ENCODE measurements at places on chromosomes 2 and 18.

GRCh38 chr18:49168281-49168985 lies 217.7 kb upstream of the SMAD7 start:
- no peak for DNase-seq

DNA sequence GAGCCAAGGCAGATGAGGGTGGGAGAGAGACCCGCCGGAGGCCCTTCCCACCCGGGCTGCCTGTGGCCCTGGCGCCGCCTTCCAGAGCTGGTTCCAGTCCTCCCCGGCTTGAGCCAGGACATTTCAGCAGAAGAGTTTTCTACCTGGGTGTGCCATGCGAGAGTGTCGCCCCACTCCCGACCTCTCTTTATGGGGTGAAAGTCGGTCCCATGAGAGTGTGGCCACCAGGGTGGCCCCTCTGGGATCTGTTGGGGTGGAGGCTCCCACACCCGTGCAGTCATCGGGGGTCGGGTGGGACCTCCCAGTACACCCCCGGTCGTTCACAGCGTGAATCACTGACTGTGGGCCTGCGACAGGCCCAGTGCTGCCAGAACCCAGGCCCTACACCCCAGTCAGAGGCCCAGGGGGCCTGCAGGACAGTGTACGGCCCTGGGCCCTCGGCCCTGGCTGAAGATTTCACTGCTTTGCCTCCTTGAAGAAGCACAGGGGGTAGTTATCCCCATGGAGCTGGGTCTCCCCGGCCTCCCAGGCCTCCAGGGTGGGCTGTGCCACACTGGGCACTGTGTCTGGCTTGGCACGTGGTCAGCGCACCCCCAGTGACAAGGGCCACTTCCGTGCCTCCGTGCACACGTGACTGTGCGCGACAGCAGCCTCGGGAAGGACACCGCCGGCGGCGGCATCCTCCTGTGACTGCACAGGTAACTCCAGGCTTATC lies 5.9 kb downstream of the NFATC1 start:
- peak; percentile 14 for DNase-seq

GRCh38 chr18:79982736-79983135 lies 5.6 kb downstream of the TXNL4A start:
- no peak for DNase-seq

DNA sequence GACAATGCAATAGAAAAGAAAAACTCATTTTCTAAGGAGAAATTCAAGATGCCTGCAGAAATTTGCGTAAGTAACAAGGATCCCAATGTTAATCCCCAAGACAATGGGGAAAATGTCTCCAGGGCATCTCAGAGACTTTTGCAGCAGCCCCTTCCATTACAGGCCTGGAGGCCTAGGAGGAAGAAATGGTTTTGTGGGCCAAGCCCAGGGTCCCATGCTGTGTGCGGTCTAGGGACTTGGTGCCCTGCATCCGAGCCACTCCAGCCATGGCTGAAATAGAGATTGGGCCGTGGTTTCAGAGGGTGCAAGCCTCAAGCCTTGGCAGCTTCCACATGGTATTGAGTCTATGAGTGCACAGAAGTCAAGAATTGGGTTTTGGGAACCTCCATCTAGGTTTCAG lies 103.9 kb upstream of the ACVR1 start:
- no peak for DNase-seq

- no peak for DNase-seq
Observed at GRCh38 chr2:151819920-151820319, 8.3 kb downstream of the ARL5A start.

DNA sequence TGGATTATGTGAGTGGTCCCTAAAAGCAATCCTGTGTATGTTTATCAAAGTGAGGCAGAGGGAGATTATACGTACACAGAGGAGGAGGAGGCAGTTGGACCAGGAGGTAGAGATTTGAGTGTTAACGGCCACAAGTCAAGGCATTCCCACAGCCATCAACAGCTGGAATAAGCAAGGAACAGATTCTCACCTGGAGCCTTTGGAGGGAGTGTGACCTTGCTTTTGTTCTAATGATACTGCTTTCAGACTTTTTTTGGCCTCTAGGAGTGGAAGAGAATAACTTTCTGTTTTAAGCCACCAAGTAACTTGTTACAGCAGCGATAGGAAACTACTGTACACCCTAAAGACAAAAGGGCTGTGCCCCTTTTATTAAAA lies 18.1 kb downstream of the LCLAT1 start:
- no peak for DNase-seq

GRCh38 chr2:54551123-54551756 lies 95.1 kb downstream of the SPTBN1 start:
- DNase-seq: no peak

DNA sequence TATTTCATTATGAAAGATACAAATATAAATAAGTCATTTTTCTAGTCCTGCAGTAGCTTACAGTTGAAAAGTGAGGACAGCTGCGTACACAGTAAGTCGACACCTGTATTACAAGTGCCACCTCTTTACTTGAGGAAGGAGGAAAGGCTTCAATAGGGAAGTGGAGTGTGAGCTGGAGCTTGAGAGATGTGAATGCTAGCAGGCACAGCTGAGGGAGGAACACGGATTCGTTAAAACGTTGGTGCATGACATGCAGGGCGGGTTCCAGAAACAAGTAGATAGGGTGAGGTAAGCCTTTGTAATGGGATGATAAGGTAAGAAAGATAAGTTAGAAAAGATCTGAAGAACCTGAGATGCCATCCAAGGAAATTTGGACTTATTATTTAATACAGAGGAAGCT lies 98.1 kb upstream of the CSRNP3 start:
- no peak for DNase-seq

GRCh38 chr18:48676756-48677368 lies 138.0 kb downstream of the CTIF start:
- DNase-seq: peak; percentile 89

DNA sequence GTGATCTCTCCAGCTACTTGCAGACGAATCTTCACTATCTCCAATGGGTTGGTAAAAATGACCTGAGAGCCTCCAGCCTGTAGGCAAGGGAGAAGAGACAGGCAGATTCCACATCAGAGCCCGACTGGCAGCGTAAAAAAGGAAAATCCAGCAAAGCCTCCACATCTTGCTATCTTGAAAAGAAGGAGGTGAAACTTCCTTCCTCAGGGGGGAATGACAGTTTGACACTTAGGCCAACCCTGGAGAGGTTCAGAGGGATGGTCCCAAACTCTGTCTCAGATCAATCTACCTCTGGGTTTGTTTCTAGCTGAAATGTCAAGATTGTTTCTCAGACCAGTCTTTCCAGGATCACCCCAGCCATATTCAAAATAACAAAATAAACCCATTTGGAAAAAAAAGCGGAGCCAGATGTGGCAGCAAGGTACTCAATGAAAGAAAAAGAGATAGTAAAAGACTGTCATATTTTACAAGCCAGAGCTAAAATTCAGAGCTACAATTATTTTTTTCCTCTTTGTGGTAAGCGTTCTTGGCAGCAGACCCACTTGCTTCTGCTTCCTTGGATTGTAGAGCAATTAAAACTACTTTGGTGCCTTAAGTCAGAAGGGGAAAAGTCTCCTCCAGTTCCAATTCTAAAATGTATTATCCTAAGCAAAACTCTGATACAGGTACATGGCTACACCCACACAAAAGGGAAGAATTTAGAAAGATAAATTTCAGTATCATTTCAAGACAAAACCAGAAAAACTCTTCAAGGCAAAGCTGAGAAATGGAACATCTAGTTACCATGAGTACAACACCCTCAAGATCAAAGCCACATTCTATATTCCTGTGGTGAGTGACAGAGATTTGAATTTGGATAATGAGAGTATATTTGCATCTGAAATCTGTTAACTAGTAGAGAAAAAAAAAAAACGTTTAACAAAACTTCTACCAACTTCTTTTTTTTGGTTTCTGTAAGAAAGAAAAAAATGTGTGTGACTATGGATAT lies 100.1 kb downstream of the SLC25A12 start:
- no peak for DNase-seq

DNA sequence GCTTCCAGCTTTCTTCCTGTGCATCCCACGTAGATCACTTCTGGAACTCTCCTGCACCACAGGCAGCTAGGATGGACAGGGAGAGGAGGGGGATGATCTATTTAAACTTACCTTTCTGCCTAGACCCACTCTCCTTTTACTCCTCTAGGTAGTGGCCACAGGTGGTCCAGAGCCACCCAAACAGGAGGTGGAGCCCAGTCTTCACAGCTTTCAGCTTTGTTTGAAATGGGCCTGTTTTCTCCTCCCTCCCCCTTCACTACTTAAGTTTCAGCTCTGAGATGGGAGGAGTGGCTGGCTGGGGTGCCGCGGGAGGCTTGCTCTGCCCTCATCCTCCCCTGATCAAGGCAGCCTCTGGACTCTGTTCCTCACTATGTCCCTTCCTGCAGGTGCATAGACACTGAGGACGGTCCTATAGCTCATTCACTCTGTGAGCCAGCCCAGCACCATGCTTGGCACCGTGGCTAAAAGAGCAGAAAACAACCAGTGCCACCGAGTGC lies 12.6 kb upstream of the CELF4 start:
- DNase-seq: no peak

GRCh38 chr2:97726261-97727064 lies 13.1 kb downstream of the ZAP70 start:
- DNase-seq: no peak

- DNase-seq: no peak
Observed at GRCh38 chr2:235234736-235235135, 259.1 kb upstream of the AGAP1 start.

DNA sequence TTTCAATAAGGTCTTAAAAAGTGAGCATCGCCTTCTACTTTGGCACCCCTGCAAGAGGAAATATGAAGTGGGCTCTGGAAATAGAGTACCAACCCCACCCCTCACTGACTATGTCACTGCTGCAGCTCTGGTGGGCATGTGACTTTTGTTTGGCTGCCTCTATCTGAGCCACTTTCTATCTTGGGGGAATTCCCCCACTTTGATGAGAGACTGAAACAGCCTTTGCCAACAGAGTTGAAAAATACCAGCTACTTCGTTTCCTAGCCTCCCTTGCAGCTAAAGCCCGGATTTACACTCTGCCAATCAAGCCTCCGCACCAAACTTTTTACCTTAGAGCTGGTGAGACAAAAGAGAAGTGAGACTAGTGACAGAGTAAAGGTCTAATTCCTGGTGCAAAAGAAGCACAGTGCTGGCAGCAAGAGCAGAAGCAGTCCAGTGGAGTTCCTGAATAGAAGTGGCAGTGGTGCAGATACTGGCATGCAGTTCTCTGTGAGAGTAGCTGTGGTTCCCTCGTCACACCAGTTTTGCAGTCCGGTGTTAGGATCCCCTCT lies 12.0 kb upstream of the GALNT14 start:
- DNase-seq: no peak

- no peak for DNase-seq
Observed at GRCh38 chr18:49061991-49062831, 111.4 kb upstream of the SMAD7 start.

GRCh38 chr2:112092286-112093041 lies 37.4 kb downstream of the TMEM87B start:
- DNase-seq: no peak

DNA sequence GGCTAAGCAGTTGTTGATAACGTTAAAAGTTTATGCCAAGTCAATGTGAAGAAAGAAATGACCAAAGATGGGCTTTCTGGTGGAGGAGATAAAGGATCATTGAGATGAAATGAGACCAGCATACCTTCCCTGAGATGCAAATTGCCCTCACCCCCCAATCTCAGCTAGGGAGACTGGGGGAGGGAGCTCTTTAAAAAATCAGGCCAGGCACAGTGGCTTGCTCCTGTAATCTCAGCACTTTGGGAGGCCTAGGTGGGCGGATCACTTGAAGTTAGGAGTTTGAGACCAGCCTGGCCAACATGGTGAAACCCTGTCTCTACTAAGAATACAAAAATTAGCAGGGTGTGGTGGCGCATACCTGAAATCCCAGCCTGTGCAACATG lies 30.9 kb upstream of the KCMF1 start:
- DNase-seq: no peak

- no peak for DNase-seq
Observed at GRCh38 chr2:202361108-202361507, 15.0 kb upstream of the BMPR2 start.

DNA sequence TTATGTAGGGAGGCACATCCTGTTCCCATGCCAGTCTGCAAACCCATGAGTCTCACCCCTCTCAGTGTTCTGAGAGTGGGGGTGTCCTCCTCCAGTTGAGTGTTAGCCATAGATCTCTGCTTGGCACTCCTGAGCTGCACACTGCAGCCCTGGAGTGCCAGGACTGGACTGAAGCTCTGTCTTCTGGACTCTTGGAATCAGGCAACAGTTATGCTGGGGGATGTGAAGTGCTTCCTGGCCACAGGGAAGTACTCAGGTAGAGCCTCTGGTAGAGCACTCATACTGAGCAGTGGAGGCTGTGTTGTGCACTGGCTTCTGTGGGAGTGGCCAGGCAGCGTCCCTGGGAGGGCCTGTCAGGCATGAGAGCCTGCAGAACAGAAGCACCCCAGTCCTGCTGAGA lies 43.0 kb downstream of the SERPINB7 start:
- no peak for DNase-seq

DNA sequence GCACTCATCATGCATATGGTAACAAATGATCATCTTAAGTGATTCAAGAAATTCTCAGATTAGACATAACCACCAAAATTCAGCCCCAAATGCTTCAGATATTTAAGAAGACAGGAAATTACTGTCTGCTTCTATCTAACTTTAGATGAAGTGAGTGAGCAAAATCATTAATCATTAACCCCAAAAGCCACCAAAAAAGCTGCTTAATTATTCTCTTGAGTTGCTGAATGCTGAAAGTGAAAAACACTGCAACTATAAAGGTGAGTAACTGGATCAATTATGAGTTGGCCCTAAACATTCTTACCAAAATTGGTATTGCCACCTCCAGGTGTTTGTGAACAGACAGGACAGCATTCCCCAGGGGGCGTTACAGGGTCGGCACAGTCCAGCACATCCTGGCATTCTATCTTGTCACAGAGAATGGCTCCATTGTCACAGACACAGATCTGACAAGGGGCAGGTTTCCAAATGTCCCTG lies 69.6 kb downstream of the COL5A2 start:
- peak; percentile 16 for DNase-seq

DNA sequence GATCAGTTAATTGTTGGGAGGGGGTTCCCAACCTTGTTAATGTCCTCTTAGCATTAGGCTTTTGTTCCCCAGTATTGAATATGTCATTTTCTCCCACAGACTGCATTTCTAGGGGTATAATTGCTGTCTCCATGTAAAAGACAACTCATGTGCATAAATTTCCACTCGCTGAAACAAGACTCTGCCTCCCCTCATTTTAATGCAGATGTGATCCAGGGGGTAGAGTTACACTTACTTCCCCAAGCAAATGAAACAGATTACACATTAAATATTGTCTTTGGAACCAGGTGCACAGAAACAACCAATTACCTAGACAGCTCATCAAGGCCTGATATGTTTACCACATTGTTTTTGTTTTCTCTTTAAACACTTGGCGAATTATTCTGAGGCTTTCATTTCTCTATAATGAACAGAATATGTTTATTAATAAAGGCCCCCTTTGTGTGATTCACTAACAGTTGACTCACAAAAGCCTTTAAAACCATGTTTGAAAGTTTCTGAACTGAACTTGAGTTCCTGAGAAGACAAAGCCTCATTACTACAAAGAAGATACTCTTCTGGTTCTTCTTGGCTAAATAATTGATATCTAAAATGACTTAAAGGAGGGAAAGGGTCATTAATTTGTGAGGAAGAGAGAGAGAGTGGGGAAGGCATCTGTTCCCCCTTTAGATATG lies 15.0 kb upstream of the ACVR1 start:
- DNase-seq: no peak

GRCh38 chr2:157312866-157313486 lies 12.6 kb downstream of the ERMN start:
- no peak for DNase-seq
